ENCODE measurements at places on chromosomes 12 and 14.

- DNase-seq: no peak
Measured at GRCh38 chr12:27732281-27732680, 21.6 kb downstream of the MRPS35 start.

DNA sequence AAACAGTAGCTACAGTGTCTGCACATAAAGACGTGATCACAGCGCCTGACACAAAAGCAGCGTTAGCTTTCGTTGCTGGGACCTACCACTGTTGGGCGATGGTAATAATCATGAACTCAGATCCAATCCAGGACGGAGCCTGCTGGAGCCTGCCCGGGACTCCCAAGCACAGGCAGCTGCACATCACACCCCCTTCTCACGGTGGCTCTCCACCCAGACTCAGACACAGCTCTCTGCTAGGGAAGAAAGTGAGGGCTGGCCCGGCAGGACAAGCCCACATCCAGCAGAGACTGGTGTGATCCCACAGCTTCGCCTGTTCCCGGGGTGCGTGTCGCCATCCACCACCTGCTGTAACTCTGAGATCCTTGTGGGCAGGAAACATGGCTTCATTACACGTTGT lies 49.9 kb upstream of the FOXN3 start:
- DNase-seq: no peak

DNA sequence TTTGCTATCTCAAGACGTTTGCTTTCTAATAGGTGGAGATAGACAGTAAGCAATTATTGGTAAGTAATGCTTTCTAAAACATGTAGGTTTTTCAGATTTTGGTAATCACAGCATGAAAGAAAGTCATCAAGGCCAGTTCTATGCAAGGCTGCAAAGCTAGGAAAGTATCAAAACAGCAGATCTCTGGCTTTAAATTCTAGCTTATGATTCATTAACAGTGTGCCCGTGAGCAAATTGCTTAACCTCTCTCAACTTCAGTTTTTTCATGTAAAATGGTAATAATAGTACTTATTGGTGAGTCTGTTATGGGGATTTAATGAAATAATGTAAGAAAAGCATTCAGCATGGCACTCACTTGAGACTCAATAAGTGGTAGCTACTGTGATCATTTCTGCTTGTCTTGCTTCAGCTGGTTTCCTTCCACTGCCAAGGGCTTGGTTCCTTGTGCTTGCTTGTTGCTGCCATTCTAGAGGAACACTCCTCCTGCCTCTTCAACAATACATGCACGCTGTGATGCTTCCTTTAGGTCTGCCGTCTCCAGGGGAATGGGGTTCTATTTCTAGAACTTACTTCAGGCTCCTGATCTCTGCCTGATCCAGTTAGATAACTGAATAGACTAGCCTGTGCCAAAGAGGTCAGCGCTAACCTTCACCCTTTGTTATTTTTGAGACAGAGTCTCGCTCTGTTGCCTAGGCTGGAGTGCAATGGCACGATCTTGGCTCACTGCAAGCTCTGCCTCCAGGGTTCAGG lies 88.4 kb downstream of the CAND1 start:
- no peak for DNase-seq

- DNase-seq: no peak
Measured at GRCh38 chr12:2803635-2804392, 8.7 kb upstream of the ITFG2 start.

GRCh38 chr14:99968191-99968920 lies 96.9 kb upstream of the EVL start:
- DNase-seq: no peak

DNA sequence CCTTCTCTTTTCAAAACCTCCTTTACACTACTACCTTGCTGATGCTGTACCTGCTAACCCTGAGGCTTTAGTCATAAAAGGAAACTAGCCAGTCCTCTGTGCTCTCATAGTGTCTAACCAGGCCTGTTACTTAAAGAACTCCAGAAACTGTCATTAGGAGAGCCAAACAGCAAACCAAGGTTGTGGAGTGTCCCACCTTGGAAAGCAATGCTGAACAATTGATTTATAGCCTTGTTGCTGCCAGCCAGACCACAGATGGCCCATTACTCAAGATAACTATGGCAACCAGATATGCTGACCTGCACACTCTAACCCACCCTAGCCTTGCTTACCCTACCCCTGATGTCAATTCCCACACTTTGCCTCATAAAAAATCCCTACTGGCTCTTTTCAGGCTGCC lies 26.5 kb upstream of the BCAT1 start:
- no peak for DNase-seq

- DNase-seq: no peak
Measured at GRCh38 chr12:131457331-131458047, 253.4 kb upstream of the SFSWAP start.

DNA sequence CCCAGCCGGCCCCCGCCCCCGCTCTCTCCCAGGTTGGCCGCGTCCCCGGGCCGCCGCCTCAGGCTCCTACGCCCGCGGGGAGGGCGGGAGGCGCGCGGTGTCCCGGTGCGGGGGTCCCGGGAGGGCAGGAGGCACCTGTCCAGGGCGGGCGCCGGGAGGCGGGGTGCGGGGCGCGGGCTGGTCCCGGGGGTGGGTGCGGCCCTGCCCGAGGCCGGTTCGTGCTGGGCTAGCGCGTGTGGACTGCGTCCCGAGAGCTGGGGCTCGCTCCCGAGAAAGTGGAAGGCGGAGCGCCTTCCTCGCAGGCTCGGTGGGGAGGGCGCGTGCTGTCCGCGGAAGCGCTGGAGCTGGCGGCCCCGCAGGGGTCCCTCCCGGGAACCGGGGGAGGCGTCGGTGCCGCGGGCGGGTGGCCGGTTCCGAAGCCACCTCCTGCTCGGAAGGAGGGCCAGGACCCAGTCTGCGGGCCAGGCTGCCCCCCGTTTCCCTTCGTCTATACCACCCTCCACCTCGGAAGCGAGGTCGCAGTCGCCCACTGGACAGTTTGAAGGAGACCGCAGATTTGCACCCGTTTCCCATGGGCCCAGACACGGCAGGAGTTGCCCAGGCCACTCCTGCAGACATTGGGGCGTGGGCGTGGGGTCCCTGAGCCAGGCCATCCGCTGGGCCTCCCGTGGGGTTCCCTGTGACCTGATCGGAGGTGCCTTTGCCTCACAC lies 636 bp downstream of the ZFYVE21 start:
- DNase-seq: peak; percentile 60

DNA sequence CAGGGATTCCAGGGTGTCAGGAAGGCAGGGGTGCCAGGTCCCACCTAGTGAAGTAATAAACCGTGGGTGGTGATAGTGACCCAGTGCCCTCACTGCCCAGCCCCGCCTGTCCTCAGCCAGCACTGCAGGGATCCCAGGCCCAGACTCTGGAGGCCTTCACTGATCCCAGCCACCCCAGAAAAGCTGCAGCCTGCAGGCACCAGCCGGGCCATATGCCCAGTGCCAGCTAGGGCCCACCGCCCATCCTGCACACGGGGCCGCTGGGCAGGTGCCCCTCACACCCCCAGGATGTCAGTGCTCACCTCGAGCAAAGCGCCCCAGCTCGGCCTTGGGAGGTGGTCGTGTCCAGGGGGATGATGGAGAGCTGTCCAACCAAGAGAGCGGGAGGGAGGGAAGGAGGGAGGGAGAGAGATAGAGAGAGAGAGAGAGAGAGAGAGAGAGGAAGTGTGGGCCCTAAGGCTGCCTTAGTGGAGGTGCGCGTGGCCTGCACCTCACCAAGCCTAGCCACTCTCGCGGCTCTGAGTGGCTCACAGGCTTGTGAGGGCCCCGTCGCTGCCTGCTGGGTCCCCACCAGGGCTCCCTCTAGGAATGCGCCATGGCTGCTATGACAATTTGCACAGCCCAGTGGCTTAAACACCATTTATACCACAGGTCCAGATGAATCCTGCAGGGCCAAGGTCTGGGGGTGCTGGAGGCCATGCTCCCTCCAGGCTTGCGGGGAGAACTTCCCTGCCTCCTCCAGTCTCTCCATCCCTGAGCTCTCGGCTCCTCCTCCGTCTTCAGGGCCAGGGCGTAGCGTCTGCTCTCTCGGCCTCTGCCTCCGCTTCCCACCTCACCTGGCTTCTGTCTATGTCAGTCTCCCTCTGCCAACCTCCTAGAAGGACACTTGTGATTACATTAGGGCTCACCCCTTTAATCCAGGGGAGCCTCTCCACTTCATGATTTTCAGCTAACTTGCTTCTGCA lies 401.0 kb downstream of the TMEM121 start:
- DNase-seq: no peak

GRCh38 chr14:104647467-104648043 lies 41.9 kb upstream of the INF2 start:
- DNase-seq: no peak

DNA sequence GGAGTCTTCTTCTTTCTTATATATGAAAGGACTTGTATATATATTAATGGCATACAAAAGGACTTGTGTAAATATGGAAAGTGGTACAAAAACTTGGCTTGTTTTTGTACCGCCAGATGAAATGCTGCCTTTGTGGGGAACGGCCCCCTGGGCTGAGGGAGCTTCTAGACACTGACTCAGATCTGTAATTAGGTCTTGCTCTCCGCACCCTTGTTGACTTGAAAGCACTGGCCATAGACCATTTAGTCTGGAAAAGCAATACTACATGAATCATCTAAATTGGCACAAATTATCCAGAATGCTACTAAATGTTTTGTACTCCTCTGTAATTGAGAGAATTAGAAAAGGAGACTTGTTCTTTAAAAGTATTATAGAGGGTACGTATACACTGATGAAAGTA lies 399.9 kb upstream of the RGS6 start:
- DNase-seq: no peak

Data from GM12892 (cell line).